Cortex of kidney (tissue), 1 donor: ENCODE measurements at places on chromosomes 13 and 19.

DNA sequence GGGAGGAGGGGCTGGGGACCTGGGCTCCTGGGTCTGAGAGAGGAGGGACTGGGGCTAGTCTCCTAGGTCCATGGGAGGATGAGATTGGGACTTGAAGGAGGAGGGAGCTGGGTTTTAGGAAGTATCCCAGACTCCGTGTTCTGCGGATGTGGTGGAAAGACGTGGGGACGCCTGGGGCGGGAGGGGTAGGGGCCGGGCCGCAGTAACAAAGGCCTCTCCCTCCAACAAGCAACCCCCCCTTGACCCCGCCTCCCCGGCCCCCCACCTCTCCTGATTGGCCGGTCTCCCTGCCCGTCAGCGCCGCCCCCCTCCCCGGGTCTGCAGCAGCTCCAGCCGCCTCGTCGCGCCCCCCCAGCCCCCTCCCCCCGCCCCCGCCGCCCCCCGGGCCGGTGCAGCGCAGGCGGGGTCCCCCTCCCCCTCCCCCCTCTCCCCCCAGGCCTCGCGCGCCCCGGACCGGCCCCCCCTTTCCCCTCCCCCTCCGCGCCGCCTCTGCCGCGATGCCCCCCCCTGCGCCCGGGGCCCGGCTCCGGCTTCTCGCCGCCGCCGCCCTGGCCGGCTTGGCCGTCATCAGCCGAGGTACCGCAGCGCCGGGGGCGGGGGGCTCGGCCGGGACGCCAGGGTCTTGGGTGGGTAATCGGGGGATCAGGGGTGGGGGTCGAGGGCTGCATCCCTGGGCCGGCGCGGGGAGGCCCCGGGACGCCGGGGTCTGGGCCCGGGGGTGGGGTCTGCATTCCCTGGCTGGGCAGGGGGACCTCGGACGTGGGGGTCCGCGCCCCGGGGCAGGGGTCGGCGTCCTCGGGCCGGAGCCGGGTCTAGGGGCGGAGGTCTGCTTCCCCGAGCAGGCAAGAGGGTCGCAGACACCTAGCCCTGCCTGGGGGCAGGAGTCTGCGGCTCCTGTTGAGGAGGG lies at the start of gene IGLON5:
Gene IGLON5 (plus strand): TSS at position 294 of the 907 bp plus-strand sequence. CDS start 204 bp downstream, at position 498.
- DNase-seq, result no peak

GRCh38 chr19:3656747-3657394 lies 30.3 kb upstream of the CACTIN start:
- DNase-seq, result no peak

DNA sequence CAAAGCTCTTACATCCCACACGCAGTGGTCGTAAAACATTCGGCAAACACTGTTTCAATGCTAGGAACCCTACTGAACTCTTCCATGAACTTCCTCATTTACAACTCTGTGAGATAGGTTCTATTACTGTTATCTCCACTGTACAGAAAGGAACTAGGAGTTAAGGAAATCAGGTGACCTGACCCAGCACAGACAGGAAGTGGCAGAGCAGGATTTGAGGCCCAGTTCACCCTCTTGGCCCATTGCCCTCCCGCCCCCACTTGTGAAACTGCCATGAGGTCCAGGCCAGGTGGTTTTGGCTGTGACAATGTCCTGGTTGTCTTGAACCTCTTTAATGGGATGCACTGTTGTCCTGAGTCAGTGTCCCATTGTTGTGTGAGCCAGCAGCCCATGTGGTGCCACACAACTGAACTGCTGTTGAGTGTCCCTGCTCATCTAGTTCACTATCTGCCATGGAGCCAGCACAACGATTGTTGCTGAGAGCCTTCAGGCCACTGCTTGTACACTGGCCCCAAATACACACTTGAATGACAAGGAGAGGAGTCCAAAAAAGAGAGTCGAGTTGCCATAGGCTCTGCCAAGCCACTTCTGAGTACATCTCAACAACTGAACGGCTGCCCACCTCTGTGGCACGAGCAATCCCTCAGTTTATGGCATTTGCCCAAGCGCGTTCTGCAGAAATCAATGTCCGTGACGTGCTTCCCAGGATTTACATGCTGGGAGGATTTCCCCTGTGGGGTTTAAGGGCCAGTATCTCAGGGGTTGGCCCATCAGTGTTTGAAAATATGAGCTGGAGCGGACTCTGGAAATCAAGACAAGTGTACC lies 484.6 kb downstream of the TSHZ3 start:
- no peak for DNase-seq

GRCh38 chr13:44685641-44686040 lies 109.5 kb upstream of the TSC22D1 start:
- no peak for DNase-seq

- DNase-seq, result no peak
Observed at GRCh38 chr13:27988520-27988919, at the start of gene URAD. URAD (minus strand) TSS chr13:27988693; CDS start chr13:27988637, 56 bp downstream.

DNA sequence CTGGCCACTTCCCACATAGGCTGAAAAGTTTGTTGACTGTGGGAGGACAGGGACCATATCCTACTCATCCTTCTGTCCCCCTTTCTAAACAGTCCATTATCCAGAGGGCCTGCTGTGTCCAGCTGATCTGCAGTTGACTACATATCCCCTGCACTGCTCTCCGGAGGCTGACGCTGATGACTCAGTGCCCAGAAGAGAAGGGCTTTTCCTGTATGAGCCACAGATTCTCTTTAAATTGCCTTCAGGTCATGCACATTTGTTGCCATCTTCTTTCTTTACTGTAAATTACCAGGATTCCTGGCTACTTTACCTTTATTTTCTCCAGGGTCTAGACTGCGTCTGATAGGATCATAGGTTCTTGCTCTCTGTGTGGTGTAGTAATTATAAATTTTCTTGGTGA lies 125.2 kb downstream of the LACC1 start:
- no peak for DNase-seq

GRCh38 chr13:110042253-110042950 lies 256.0 kb upstream of the IRS2 start:
- DNase-seq, result no peak
